ENCODE measurements at places on chromosomes 6 and 20. TPM values are rescaled to one million over a fixed set of nuclear protein-coding genes. Genes with fewer than 3 reads are reported as not detected.

Gene C6orf132
- 0.25 TPM for total RNA-seq

Gene GCNT2
- 13.2 TPM for total RNA-seq

Gene COL12A1
- total RNA-seq: 2.4 TPM

Gene TTI1
- 22.9 TPM for total RNA-seq

Gene NRN1
- 48.5 TPM for total RNA-seq

Measured in glutamatergic neuron (in vitro differentiated cells).